ENCODE measurements at places on chromosomes 2 and 18.

- no peak for DNase-seq
Observed at GRCh38 chr2:73981081-73982001, 3.4 kb upstream of the TET3 start.

- DNase-seq, result no peak
Observed at GRCh38 chr2:64722291-64723044, 68.8 kb upstream of the SERTAD2 start.

- DNase-seq, result no peak
Observed at GRCh38 chr2:207151048-207151447, 14.7 kb downstream of the KLF7 start.

DNA sequence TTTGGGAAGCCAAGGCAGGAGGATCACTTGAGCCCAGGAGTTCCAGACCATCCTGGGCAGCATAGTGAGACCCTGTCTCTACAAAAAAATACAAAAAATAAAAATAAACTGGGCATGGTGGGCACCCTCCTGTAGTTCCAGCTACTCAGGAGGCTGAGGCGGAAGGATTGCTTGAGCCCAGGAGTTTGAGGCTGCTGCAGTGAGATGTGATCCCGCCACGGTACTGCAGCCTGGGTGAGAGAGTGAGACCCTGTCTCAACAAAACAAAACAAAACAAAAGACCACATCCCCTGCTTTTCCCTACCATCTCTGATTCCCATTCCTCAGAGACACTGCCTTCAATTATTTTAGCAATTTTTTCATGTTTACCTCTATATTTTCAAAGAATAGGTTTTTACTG lies 3.9 kb upstream of the RNF103 start:
- DNase-seq, result no peak

DNA sequence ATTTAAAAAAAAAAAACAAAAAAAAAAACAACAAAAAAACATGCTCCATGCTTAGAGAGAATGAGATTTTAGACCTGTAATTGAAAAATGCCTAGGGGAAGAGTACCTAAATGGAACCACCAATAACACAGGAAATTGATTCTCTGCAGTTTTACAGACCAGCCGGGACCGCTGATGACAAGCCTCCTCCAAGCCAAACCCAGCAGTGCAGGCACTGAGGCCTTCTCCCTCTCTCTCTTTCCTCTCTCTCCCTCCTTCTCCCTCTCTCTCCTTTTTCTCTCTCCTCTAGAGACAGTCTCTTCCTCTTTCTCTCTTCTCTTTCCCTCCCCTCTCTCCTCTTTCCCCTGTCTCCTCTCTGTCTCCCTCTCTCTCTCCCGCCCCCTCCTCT lies 228.8 kb upstream of the COPS8 start:
- DNase-seq, result no peak

DNA sequence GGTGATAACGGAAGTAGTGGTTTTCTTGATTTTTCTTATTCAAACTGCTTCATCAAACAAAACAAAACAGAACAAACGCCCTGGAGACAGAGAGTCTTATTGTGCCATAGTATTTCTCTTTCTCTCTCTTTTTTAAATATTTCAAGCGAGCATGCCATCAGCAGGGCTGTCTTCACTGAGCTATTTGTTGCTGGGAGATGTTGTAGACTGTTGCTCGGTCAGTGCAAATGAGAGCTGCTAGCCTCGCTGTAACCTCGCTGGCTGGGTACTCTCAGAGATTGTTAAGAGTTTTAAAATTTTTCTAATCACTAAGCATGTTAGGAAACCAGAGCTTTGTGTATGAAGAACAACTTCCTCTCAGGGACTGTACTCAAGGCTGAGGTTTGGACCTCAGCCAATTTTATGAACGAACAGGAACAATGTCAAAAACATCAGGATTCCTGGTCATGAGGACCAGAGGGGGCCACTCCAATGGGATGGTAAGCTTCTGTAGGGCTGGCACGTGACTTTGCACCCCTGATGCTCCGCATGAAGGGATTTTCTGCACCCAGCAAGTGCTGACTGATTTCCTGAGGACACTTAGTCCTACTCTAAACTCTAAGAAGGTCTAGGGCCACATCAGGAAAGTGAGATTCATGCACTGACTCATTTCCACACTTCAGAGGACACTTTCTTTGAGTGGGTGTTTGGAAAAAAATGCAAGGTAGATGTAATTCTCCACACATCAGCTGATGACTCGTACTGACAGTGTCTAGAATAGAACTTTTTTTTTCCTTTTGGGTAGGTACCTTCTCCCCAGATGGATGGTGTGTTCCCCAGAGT lies 59.8 kb upstream of the IL1R1 start:
- no peak for DNase-seq

GRCh38 chr2:165617741-165618481 lies 148.4 kb downstream of the CSRNP3 start:
- DNase-seq, result no peak

DNA sequence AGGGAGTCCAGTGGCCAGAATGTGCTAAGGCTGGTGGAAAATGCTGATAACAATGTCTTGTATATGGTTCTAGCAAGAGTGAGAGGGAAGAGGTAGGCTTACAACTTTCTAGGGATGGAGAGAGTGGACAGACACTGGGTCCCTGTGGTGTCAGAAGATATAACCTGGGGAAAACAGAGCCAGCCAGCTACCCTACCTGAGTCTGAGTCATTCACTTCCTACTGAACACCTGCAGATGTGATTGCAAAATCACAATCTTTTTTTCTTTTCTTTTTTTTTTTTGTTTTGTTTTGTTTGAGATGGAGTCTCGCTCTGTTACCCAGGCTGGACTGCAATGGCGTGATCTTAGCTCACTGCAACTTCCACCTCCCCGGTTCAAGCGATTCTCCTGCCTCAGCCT lies 7.3 kb downstream of the TET3 start:
- no peak for DNase-seq

DNA sequence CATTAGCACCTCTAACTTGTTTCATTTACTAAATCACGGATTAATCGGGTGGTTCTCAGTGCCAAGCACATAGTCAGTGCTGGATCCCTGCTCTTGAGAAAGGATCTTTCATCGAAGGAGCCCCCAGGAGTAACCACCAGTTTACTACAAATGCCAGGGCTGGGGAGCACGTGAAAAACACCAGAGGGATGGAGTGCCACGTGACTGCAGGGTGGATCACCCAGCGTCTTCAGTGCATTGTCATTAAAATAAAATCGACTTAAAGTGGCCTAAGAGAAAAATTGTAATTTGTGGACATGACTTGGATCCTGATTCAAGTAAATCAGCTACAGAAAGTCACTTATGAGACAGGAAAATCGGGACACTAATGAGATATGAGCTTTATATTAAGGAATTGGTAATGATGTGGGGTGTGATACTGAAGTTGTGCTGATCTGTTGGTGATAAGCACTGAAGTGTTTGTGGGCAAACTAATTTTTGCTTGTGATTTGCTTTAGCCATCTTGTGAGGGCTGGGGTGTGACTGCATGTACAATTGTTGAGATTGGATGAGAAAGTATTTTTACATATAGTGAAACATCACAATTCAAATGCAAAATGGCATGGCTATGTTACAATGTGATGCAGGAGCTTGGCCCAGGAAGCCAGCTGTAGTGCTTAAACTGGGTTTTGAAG lies 63.8 kb downstream of the NCK2 start:
- DNase-seq, result no peak

DNA sequence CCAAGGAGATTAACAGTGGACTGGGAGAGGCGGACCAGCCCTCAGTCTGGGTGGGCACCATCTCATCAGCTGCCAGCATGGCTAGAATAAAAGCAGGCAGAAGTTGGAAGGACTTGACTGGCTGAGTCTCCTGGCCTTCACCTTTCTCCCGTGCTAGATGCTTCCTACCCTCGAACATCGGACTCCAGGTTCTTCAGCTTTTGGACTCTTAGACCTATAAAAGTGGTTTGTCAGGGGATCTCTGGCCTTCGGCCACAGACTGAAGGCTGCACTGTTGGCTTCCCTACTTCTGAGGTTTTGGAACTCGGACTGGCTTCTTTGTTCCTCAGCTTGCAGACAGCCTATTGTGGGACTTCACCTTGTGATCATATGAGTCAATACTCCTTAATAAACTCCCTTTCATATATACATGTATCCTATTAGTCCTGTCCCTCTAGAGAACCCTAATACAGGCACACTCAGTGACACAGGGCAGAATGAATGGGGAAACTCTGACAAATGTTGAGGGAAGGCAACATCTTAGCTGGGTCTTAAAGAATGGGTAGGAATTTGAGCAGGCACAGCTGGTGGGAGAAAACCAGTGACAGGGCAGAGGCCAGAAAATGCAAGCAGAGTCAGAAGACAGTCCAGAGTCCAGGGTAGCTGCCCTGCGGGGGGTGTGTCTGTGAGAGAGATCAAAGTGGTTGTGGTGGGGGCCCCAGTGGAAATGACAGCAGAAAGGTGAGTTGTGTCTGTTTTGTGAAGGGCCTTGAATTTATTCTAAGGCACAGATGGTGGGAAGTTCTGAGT lies 108.1 kb upstream of the CD302 start:
- DNase-seq, result no peak

- DNase-seq, result no peak
Observed at GRCh38 chr2:143574069-143574468, 444.9 kb downstream of the ARHGAP15 start.

DNA sequence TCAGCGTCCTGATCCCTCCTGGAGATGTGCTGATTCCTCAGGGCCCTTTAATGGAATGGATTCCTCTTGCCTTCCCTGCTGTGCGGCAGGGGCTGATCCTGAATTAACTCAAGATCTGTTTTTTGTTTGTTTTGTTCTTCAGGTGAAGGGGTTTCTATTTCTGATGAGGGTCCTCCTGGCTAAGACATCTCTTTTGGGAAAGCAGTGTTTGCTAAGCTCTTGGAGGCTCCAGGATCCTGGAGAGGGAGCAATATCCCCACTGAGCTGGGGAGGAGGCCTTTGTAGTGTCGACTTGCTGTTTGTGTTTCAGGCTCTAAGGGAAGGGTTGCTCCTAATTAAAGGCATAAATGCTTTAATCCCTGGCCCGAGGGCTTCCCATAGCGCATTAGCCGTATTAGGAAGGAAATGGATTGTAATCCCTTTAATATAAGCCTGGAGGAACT lies 65.3 kb upstream of the FOXI3 start:
- no peak for DNase-seq

GRCh38 chr2:236852100-236852976 lies 233.4 kb upstream of the COPS8 start:
- DNase-seq, result no peak

DNA sequence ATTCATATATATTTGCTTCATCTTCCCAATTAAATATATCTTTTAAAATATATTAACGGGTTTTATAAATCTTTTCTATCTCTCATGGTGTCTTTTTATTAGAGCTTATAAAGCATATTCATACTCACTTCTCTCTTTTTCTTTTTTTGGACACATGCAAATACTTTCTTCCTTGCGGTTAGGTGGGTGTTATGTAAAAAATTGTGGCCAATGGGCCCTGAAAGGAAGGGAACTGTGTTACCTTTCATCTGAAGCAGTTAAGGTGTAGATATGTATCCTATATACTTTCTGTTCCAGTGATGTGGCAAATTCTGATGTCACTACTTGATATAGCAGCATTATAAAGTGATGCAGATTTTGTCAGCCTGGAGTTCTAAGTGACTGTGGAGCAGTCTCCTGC lies 714.5 kb downstream of the PLCL1 start:
- no peak for DNase-seq

DNA sequence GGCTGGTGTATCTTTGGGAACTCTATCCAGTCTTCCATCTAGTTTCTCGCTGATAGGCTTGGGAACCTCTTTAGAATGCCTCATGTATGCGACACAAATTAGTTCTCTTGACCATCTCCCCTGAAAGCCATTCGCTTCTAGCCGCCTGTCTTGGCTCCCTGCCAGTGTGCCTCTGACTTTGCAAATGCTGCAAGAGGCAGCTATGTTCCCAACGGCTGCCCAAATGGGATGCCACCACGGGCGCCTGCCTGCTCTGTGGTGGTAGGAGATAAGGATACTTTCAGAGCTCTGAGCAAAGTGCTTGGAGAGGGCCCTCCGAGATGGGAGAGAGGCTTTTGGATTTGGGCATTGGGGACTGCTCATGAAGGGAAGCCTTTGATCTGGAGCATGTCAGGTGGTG lies 77.7 kb upstream of the IGFBP5 start:
- no peak for DNase-seq
